ENCODE measurements at places on chromosomes 7 and 10. TPM values are rescaled to one million over a fixed set of nuclear protein-coding genes. Genes with fewer than 3 reads are reported as not detected.
A peak's percentile ranks its signal among the peaks of the same experiment; 100 is the strongest.

- no peak for DNase-seq
Measured at GRCh38 chr7:71612911-71613310, 481.0 kb downstream of the GALNT17 start.

DNA sequence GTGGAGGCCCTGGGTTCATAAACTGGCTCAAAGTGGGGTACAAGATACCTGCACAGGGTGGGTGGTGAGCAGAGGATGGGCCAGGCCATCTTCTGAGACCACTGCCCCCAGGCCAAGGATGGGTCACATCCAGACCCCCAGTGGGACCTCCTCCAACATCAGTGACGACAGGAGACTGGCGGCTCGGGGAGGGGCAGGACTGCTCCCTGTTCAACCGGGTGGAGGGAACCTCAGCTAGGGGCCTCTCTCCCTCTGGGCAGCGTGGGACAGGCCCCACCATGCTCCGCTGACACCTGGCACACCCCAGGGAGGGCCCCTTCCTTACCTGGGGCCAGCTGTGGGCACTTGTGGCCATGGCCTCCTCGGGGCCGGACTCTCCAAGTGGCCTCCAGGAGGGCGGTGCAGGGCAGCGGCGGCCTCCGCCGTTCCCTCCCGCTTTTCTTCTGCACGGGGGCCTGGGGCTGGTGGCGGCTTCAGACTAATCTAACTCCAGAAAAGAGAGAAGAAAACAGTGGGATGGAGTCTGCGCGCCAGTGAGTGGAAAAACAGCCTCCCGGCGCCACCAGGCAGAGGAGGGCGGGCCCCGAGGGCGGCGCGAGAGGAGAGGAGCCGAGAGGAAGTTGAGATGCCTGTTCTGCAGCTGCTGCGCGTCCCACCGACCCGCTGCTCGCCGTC, at the start of gene CALHM2:
CALHM2 (minus strand) TSS at position 540 of the 675 bp plus-strand sequence. CDS start 2,429 bp downstream, outside the sequence.
- DNase-seq: no peak

- DNase-seq: no peak
Measured at GRCh38 chr10:84158061-84158460, 15.5 kb upstream of the GPR15LG start.

DNA sequence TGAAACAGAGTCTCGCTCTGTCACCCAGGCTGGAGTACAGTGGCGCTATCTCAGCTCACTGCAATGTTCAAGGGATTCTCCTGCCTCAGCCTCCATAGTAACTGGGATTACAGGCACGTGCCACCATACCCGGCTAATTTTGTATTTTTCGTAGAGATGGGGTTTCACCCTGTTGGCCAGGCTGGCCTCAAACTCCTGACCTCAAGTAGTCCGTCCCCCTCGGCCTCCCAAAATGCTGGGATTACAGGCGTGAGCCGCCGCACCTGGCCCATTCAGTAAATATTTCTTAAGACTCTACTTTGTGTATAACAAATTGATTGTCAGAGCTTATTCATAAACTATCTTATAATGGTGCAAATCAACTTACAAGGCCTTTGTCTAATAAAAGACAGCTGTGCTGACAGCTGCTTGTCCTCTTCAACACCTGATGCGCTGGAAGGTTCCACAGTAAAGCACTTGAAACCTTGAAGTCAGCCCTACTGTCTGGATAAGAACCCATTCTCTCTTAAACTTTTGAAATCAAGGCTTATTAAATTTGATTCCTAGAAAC, 14.7 kb downstream of the ECHDC3 start:
- no peak for DNase-seq

DNA sequence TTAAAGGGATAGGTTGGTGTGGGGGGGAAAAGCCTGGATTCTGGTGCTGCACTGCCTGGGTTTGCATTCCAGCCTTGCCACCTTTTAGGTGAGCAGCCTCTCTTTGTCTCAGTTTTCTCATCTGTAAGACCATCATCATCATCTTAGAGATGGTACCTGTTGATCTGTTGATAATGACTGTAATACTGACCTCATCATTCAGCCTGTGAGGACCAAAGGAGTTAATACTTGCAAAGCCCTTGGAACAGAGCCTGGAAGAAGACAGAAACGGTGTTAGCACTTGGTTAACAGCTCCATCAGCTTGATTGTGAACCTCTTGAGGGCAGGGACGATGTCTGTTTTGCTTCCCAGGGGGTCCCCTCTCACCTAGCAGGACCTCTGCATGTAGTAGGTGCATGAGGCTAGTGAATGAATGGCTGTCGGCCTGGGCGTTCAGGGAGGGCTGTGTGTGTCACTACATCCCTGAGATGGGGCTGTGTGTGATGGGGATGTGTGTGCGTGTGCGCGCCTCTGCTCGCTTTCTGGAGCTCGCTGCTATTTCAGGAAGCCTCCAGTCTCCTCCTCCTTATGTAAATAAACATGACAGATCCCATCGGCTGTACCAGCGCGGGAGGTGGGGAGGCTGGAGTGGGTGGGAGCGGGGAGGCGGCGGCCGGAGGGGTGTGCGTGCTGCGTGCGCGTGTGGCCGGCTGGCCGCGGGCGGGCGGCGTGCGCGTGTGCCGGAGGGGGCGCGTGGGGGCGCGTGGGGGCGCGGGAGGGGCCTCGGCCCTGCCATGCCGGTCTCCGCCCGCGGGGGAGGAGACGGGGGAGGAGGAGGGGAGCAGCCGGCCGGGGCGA, 61.2 kb downstream of the NEURL1 start:
- DNase-seq: no peak

- DNase-seq: no peak
Measured at GRCh38 chr10:131206111-131206995, 105.2 kb downstream of the TCERG1L start.

GRCh38 chr7:32803406-32804141, 88.0 kb downstream of the KBTBD2 start:
- no peak for DNase-seq

GRCh38 chr10:3542185-3542611, 242.8 kb downstream of the KLF6 start:
- no peak for DNase-seq

GRCh38 chr10:130025326-130025725, 61.3 kb upstream of the EBF3 start:
- no peak for DNase-seq

GRCh38 chr10:97849687-97850402, at the start of gene GOLGA7B:
TSS of gene GOLGA7B (plus strand) at chr10:97849843. CDS start at chr10:97850304, 461 bp downstream.
- DNase-seq: peak; percentile 44

DNA sequence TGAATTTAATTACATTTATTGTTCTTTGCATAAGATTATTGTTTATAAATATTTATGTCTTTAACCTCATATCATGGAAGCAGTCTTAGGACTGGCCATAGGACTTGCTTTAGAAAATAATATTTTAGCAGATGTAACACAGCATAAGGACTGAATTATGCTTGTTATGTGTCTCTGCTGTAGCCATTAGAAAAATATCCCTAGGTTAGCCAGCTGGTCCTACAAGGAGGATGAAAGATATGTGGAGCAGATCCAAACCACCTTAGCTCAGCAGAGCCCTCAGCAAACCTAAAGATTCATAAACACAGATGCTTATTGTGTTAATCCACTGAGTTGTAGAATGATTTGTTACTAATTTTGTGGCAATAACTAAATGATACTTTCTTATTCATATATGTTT, 166.0 kb upstream of the COL1A2 start:
- no peak for DNase-seq

DNA sequence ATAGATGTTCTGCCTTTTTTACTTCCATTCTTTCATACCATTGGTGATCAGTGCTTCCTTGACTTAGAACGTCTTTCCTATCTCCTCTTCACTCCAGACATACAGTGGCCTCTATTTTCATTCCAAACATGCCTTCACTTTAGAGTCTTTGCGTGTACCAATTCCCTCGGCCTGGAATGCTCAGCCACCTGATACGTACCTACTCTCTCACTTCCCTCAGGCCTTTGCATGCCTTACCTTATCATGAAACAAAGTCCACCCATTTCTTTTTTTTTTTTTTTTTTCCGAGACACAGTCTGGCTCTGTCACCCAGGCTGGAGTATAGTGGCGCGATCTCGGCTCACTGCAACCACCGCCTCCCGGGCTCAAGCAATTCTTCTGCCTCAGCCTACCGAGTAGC, 2.2 kb upstream of the CCNJ start:
- no peak for DNase-seq

DNA sequence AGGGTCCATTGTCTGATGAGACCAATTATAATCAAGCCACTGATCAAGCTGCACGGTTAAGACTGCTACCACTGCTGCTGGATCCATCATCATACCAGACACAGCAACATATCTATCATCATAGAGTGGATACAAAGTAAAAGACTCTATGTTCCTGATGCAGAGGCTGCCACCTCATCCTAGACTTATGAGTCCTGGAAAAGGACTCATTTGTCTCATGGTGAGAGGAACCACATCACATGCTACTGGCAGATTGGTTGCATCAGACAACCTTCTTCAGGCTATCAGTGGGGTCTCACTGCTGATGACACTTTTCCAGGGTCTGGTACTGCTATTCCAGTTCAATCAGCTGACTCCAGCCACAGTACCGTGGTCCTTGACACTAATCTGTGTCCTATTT, 79.0 kb downstream of the ABI1 start:
- no peak for DNase-seq

- peak; percentile 97 for DNase-seq
Measured at GRCh38 chr10:70493660-70494234, 15.2 kb downstream of the PALD1 start.

DNA sequence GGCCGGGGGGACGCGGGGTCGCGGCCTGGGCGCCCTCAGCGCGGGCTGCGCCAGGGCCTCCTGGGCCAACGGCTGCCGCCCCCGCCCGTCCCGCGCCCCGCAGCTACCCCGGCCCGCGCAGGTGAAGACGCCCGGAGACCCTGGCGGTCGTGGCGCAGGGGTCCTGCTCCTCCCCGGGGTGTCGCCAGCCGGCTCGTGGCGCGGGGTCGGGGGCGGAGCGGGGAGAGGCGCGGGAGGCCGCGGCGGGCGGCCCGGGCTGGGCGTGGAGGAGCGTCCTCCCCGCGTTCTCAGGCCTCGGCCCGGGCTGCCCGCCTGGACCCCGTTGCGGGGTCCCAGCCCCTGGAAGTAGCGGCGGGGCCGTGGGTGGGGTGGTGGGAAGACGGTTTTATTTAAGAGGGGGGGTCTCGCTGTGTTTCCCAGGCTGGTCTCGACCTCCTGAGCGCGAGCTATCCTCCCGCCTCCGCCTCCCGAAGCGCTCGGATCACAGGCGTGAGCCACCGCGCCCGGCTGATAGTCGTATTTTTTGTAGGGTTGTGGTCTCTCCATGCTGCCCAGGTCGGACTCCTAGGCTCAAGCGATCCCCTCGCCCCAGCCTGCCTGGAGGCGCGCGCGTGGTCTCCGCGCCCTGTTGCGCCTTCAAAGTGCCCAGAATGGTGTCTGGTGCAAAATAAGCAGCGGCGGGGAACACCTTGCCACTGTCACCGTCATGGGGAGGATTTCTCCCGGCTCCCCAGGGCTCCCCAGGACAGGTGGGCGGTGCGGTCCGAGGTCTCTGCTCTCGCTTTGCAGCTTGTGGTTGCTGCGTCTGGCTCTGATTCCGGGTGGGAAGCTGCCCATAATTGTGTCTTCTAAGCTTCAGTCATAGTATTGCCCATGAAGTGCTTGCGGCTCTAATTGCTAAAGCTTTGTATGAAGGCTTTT, 15.3 kb upstream of the SUN1 start:
- DNase-seq: peak; percentile 46

- DNase-seq: no peak
Measured at GRCh38 chr10:100204370-100204769, 18.5 kb upstream of the ERLIN1 start.

GRCh38 chr7:2475678-2476015, 551 bp downstream of the GRIFIN start:
- no peak for DNase-seq

- DNase-seq: no peak
Measured at GRCh38 chr7:69864274-69864673, 266.0 kb downstream of the AUTS2 start.

GRCh38 chr10:63671317-63671937, 150.2 kb downstream of the REEP3 start:
- no peak for DNase-seq

DNA sequence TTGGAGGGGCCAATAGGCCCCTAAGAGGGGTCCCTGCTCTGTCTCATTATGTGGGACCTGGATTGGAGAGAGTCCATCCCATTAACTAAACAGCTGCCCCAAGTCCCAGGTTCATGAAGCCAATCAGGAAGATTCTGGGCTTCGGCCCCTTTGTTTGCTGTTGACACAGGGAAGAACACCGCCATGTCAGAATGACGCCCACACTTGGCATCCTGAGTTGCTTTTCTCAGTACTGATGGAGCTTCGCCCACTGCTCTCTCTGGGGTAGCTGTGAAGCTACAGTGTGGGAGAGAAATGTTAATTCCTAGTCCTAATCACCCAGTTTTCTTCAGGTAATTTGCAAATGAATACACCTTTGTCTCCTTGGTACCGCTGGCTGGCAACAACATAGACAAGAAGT, 264.7 kb downstream of the GLRX3 start:
- DNase-seq: no peak

The ABLIM1 gene
- total RNA-seq: 246 TPM

The FAM25C gene
- total RNA-seq: not detected

The GALNT17 gene
- not detected for total RNA-seq

The INHBA gene
- not detected for total RNA-seq

The TRIM50 gene
- total RNA-seq: not detected

The PIP4K2A gene
- total RNA-seq: 42.6 TPM

The HEPACAM2 gene
- not detected for total RNA-seq

The PDGFA gene
- total RNA-seq: not detected

The CFAP43 gene
- not detected for total RNA-seq

The RNF32 gene
- 3.6 TPM for total RNA-seq

The ENTPD7 gene
- 5.6 TPM for total RNA-seq

The AP4M1 gene
- 33.8 TPM for total RNA-seq

The GJD4 gene
- not detected for total RNA-seq

The CHRM2 gene
- not detected for total RNA-seq
